CD4-positive, alpha-beta T cell treated with Interleukin-21 for 1 hour (primary cell): ENCODE measurements at places on chromosomes 7 and 10.

DNA sequence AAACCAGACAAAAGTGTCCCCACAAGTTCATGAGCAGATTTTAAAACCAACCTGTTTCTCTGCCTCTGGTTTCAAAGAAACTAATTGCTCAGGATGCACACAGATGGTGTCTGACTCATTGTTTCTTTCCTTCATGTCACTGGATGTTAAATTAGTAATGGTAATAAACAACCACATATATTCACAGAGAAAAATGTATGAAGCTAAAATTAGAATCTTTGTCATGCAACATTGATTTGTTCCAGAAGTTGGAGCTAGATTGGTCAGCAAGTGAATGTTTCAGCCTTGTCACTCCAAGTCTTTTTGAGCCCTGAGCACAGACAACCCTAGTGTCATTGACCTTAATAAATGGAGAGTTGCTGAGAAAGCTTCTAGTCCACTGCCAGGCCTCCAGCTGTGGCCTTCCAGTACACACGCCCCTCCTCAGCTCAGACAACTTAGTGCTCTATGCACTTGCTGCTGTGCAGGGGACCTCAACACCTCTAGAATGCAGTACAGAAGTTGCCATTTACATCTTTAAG lies 175.9 kb downstream of the CCDC71L start:
- DNase-seq = no peak

GRCh38 chr7:134730411-134730829 lies 49.0 kb upstream of the CALD1 start:
- DNase-seq = no peak

DNA sequence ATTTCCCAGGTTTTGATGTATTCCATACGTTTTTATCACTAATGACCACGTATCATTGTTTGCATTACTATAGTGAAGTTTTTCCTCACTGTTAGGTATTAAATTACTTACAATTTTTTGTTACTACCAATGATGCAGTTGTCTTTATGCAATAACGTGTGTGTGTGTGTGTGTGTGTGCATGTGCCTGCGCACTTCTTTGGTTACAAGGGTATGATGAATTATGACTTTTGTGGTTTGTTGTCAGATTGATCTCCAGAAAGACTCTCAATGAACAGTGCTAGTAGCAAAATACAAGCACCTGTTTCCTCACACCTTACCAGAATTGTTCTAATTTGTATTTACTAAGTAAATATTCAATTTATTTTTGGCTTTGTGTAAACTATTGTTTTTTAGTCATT lies 51.5 kb downstream of the MCMBP start:
- DNase-seq = no peak

GRCh38 chr10:100878291-100878910 lies 34.4 kb upstream of the SLF2 start:
- peak; percentile 16 for DNase-seq

DNA sequence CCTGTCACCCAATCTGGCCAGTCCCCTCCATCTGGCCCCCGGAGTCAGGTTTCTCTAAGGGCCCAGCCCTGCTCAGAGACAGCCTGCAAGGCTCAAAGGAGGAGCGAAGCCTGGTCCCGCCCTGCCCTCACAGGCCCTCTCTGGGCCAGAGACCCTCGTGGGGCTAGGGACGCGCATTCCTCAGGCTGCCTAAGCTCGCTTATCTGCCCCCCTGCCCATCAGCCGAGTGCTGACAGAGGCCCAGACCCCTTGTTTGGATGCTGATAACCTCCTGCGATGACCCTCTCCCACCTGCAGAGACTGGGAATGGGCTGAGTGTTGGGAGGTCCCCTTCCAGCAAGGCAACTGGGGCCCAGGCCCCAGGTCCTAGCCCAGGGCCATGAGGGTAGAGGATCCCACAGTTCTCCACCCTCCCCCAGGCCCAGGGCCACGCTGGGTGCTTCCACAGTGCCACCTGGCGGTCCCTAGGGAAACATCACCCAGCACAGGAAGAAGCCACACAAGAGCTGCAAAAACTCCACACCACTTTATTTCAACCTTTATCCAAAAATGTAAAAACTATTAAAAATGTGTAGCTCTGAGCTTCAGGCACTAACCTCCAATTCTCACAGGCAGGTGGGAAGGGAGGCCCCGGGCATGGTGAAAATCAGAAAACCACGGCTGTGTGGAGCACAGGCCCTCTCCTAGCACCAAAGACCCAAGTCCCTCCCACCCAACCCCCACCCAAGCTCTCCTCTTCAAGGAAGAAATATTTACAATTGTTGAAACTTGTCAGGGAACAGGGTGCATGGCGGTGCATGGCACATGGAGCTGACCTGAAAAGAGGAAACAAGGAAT lies 2.2 kb downstream of the NPM3 start:
- peak; percentile 77 for DNase-seq

GRCh38 chr10:121339114-121339513 lies 259.1 kb downstream of the FGFR2 start:
- DNase-seq = no peak

DNA sequence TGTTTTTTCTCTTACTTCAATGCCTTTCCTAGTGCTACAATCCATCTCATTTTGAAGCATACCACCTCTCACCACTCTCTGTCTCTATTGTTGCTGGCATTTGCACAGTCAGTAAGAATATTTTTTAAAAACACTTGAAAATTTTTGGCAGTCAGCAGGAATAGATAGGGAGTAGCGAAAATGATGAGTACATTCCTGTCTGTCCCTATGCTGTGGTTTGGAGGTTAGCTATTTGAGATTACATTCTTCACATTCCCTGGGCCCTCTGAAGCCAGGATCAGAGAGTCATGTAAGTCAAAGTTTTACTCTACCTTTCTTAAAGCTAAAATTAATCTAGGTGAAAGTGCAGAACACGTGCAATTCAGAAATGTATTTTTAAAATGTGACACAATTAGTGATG lies 53.0 kb upstream of the MAGI2 start:
- no peak for DNase-seq

DNA sequence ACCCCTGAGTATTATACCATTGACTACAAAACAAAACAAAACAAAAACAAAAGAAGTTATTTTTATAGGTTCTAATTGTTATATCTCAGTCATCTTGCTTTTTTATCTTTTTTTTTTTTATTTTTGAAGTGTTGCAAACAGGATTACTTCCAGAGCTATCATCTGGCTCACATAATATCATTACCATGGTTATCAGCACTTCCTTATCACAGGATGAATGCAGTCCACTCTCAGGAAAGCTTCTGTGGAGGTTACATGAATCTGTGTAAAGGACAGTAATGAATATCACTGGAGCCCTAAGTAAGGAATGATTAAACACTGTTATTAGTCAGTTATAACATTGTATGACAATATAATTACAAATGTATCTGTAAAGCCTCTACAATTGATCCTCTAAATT lies 451.5 kb downstream of the PLXDC2 start:
- no peak for DNase-seq

DNA sequence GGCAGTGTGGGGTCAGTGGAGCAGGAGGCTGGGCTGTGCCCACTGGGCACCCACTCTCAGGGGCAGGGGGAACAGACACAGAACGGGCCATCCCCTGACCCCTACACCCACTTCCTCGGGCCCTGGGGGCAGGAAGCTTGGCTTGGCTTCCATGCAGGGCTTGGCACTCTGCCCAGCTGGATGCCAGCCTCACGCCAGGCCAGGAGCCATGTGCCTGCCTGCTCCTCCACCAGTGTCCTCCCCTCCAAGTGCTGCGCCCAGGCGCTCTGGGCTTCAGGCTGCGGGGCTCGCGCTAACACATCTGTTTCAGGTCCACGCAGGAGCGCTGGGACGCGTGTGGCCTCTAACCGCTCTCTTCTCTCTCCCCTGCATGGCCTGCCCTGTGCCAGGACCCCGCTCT lies 12.7 kb downstream of the LDB3 start:
- DNase-seq = no peak

- DNase-seq = no peak
Measured at GRCh38 chr7:80775482-80775881, 137.0 kb downstream of the CD36 start.

DNA sequence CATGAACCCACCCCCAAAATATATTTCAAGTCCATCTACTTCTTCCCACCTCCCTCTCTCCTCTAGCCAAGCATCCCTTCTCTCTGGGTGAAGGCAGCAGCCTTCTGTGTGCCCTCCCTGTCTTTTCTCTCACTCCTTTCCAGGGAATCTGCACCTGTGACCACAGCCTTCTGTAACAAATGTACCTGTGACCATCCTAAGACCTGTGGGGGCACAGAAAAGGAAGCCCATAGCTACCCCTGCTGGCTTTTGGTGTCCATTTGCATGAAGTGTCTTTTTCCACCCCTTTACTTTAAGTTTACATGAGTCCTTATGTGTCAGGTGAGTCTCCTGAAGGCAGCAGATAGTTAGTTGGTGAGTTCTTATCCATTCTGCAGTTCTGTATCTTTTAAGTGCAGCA lies 2.0 kb upstream of the TBXAS1 start:
- DNase-seq = peak; percentile 9

DNA sequence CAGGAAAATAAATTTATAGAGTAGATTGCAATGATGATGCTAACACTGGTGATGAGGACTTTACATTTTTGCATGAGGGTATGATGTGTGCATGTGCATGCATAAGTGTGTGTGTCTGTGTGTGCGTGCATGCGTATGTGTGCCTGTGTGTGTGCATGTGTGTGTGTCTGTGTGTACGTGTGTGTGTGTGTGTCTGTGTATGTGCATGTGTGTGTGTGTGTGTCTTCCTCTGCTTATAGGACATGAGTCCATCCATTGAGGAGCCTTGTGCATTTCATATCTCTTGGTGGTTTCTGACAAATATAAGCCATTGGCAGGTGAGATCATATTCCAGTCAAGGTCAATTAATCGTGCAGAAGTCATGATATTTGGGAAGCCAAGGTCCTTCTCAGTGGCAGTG lies 277.8 kb downstream of the LRMDA start:
- DNase-seq = no peak

DNA sequence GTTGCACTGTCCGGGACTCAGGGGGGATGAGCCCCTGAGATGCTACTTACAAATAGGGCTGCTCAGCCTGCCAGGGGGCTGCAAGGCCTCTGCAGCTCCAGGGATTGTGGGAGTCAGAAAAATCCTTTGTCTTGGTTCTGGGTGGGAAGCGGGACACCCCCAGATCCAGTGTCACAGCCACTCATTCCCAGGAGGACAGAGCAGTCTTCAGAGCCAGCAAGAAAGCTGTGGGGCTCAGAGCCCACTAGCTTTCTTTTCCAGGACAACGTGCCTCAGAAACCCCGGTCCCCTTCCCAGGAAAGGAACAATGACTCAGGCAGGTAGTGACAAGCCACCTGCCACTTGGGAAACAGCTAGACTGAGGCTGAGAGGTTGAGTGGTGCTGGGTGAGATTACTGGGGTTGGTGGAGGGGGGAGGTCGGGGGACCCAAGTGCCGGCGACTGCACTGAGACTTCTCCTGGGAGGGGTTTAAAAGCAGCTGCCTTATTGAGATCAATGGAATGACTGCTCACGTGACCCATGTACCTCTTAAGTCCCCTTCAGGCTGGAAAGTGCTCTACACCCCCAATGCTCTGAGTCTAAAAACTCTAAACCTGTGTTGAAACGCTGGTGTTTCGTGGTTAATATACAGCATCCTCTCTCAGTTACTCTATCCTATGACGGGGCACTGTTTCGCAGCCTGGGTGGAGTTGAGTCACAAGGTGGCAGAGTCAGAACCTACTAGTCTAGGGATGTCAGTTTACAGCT lies 123.6 kb downstream of the UBE2H start:
- no peak for DNase-seq

GRCh38 chr10:103140469-103140868 lies 52.6 kb downstream of the NT5C2 start:
- DNase-seq = no peak

DNA sequence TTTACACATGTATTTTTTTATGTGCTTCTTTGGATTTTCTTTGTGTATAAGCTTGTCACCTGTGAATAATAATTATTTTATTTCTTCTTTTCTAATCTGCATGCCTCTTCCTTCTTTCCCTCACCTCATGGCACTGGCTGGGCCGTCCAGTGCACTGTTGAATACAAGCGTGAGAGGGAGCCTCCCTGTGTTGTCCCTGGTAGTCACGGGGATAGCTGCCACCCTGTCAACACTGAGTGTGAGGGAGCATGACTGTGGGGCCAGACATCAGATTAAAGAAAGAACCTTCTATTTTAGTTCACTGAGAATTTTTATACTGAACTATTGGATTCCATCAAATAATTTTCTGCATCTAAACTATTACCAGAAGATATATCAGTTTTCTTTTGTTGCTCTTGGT lies 187.9 kb downstream of the CDC14C start:
- no peak for DNase-seq

- no peak for DNase-seq
Measured at GRCh38 chr7:79998363-79998762, 136.3 kb upstream of the GNAI1 start.
